ENCODE measurements at places on chromosomes 11 and 22. TPM values are rescaled to one million over a fixed set of nuclear protein-coding genes. Genes with fewer than 3 reads are reported as not detected.
A peak's percentile ranks its signal among the peaks of the same experiment; 100 is the strongest.

MS4A7 gene
- polyA plus RNA-seq, result 5.7 TPM

- peak; percentile 91 for DNase-seq
These were observed 33.4 kb upstream of the GLYATL1 start for GRCh38 chr11:58905721-58906547.

- DNase-seq, result peak; percentile 62
These were observed at the start of gene NRIP3 for GRCh38 chr11:9003573-9004182. TSS of gene NRIP3 (minus strand) at chr11:9004001. CDS start at chr11:9003935, 66 bp downstream.

IFITM10 gene
- polyA plus RNA-seq, result 0.22 TPM

GRCh38 chr11:48064306-48064705 lies 83.9 kb downstream of the PTPRJ start:
- DNase-seq, result no peak

KDM4E gene
- 0.47 TPM for polyA plus RNA-seq

- no peak for DNase-seq
These were observed 3.5 kb downstream of the SYVN1 start for GRCh38 chr11:65130631-65131416.

CCDC116 gene
- polyA plus RNA-seq, result 0.58 TPM

- peak; percentile 95 for DNase-seq
These were observed 22.4 kb upstream of the MYH9 start for GRCh38 chr22:36409911-36410756.

DNA sequence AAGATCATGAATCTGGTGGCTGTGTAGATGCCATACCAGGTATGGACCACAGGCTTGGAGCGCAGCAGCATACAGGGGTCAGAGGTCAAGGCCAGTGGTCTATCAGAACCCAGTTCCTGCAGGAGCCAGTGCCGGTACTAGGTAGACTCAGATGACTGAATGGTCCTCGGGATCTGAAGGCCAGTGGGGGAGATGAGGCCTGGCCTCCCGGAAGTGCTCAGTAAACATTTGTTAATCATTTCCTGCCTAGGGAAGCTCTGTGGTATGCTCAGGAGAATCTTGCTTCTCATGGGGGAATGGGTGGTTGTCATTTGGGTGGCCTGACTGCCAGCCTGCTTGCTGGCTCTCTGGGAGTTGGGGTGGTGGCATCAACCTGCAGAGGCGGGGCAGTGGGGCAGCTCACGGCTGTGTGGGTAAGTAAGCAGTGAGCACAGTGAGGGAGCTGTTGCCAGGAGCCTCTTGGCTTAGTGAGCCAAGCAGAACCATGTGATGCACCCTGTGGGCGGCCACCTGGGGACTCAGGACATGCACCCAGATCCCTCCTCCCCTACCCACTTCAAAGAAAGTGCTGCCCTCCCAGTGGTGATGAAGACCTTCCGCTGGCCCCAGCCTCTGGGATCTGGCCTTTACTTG lies 33.0 kb downstream of the PTPRJ start:
- DNase-seq, result no peak

- no peak for DNase-seq
These were observed 714.9 kb downstream of the OPCML start for GRCh38 chr11:132817387-132817786.

SMTNL1 gene
- polyA plus RNA-seq, result 0.47 TPM

TREH gene
- 2.0 TPM for polyA plus RNA-seq

GRCh38 chr11:112806876-112807275 lies 154.3 kb upstream of the NCAM1 start:
- no peak for DNase-seq

- no peak for DNase-seq
These were observed 140.0 kb downstream of the ADAMTS15 start for GRCh38 chr11:130588471-130588870.

PTPRCAP gene
- 2.6 TPM for polyA plus RNA-seq

SYT7 gene
- 4.7 TPM for polyA plus RNA-seq

OR4B1 gene
- polyA plus RNA-seq, result not detected

DNA sequence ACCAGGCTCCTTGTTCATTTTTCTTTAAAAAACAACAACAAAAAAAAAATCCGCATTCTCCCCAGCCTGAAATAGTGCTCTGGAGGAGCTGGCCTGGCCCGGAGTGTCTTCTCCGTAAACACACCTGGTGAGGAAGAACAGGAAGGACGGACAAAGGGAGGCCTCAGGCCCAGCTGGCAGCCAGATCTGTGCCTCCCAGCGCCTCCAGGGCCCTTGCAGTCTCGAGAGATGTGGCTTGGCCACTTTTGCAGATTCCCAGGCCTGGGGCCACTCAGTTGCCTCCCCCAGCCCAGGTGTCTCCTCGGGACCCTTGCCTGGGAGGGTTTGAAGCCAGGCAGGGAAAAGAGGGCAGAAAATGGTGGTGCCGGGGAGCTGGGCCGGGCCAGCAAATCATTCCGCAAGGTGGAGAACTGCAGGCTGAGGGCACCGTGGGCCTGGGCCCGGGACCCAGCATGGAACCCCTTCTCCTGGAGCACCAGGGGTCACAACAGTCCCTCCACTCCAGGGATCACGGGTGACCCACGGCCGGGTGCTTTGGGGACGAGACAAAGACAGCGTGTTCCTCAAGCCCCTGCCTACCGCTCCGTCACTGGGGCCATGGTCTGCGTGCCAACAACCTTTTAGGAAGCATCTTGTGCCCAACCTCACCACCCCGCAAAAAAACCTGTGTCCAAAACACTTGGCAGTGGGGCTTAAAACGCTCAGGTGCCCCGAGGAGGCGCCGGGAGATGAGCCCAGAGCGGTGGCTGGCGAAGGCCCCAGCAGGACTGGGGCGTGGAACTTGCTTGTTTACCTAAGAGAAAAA lies 67.1 kb upstream of the WNT7B start:
- DNase-seq, result no peak

- DNase-seq, result no peak
These were observed 17.0 kb upstream of the KCNJ11 start for GRCh38 chr11:17405232-17406005.

DNA sequence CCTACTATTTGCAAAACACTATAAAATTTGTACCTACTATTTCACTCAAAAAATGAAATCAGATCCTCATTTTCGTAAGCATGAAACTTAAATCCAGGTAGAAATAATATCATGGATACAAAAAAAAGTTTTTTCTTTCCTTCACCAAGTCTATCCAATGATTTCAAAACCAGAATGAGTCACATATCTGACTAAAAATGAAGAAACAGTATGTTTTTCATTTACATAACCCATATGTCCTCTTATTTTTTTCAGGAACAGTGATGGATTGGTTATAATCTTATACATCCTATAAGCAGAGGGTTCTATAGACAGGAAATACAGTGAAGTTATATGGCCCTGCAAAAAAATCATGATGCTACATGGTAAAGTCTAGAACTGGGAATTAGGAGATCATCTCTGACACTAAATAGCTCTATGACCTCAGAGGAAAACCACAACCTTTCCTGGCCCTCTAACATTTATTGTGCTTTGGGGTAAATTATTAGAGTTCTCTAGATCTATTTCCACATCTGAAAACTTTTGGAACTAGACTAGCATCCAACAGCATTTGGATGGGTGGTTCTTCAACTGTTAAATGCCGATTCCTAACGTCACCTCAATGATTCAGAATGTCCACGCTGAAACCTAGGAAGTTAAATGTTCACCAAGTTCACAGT lies 10.9 kb downstream of the MTMR2 start:
- no peak for DNase-seq

DNA sequence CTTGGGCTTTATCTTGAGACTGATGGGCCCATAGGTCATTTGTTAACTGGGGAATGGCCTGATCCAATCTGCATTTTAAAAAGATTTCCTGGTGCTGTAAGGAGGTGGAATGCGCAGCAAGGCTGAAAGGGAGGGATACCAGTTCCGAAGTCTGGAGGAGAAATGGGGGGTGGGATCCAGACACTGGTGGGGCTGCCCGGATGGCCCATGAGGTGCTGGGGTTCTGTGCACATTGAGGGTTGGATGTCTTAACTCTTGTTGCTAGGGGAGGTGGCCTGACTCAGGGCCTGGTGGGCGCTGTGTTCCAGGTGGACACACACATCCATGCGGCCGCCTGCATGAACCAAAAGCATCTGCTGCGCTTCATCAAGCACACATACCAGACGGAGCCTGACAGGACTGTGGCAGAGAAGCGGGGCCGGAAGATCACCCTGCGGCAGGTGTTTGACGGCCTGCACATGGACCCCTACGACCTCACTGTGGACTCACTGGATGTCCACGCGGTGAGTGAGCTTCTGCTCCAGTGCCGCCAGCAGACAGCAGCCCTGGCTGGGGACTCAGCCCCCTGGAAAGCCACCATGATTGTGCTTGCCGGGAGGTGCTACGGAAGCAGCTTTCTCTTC lies 38.1 kb downstream of the AMPD3 start:
- DNase-seq, result no peak

NAALADL1 gene
- 10.0 TPM for polyA plus RNA-seq

DNA sequence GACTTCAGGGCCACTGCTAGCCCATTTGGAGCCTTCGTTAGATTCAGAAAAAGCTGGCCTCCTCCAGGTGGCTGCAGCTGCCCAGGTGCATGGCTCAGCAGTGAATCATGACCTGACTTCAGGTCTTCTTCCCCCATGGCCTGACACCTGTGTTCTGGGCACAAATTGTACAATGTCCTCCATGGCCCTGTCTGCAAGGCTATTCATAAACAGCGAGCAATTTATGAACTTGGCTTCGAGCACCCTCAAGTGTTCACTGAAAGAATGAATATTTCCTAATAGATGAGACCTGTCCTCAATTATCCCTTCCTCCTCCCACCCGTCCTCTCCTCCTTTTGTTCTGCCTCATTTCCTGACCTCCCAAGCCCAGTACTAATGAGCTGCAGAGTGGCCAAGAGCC lies 12.2 kb upstream of the VPS37C start:
- DNase-seq, result no peak

GRCh38 chr11:130101661-130102060 lies 32.0 kb downstream of the APLP2 start:
- DNase-seq, result no peak

GRCh38 chr11:66891851-66892660 lies 35.2 kb downstream of the LRFN4 start:
- DNase-seq, result no peak

DNA sequence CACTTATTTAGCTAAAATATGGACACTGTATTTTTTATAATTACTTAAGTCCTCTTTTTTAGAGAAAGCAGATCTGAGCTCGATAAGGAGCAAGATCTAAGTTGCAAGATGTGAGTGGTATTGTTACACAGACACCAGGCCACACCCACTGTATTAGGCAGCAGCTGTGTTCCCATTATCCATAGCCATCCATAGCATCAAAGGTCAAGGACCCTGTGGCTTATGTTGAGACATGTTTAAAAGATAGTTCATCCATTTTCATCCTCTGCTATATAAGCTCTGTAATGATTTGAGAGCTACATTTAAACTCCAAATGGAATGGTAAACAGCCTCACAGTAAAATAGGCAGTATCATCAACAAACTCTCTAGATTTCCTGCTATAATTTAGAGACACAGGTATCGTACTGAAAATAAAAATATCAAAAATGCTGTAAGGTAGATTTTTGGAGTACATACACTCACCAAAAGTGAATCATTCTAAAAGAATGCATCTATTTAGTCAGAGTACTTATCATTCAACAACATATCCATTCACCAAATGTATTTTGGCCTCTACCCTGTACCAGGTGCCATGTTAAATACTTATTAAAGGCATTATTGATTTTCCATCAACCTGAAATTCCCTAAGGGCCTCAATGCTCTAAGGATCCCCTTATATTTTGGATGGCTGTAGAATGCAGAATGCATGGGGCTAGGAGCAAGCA lies 574.0 kb downstream of the LRRC4C start:
- no peak for DNase-seq

Data from left kidney (tissue), 8 donors.